Pancreas (tissue), 10 donors: ENCODE measurements at places on chromosomes 3 and 15. TPM values are rescaled to one million over a fixed set of nuclear protein-coding genes. Genes with fewer than 3 reads are reported as not detected.

DNA sequence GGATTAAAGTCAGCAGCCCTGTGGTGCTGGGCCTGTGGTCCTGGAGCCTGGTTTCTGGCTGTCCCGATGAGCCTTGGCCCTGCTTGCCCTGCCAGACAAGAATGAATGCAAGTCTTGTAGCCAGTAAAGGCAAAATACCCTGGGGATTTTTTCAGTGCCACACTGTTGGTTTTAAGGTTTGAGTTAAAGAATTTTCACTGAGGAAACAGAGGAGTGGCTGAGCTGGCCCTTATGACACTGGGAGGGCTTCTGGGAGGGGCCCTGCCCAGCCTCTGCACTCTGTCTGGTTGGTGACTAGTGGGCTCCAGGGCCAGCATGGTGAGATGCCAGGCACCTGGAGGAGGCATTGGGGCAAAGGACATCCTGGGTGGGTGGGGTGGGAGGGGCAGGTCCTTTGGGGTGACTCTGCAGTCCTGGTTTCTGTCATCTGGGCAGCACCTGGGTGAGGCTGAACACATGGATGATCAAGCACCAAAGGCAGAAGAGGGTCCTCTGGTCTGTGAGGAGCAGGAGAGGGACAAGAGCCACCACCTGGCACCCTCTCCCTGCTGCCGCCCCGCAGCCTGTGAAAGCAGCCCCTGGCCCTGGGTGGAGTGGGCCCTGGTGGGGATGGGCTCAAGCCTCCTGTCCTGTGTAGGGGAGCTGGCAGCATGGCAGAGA lies 12.5 kb upstream of the PLA2G4E start:
- H3K4me3 ChIP-seq, result no peak overlapping the region
- no peaks in the 10 kb centered on the region for H3K4me1 ChIP-seq
- DNase-seq, result no peak
- H3K36me3 ChIP-seq, result no peaks in the 10 kb centered on the region
- H3K27me3 ChIP-seq, result no peaks in the 10 kb centered on the region

Gene IL5RA
- total RNA-seq, result not detected

DNA sequence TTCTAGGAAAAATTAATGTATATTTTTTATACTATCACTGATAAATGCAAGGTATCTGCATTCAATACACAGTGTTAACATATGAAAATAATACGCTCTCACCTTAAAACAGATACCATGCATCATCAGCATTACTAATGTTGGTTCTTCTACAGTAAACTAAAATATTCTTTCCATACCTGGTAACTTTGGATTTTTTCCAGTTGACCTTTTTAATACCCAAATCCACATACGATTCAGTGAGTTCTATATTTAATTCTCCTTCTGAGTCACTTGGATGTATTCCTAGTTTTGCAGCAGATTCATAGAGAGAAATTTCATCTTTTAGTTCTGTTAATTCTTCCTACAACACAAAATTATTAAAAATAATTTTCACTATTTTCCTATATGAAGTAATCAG lies 29.9 kb downstream of the CEP152 start:
- no peaks in the 10 kb centered on the region for H3K27me3 ChIP-seq
- no peak for DNase-seq
- H3K4me3 ChIP-seq, result no peak overlapping the region
- peaks cover 7% of the 10 kb centered on the region for H3K4me1 ChIP-seq

Gene CTXN2
- not detected for total RNA-seq

DNA sequence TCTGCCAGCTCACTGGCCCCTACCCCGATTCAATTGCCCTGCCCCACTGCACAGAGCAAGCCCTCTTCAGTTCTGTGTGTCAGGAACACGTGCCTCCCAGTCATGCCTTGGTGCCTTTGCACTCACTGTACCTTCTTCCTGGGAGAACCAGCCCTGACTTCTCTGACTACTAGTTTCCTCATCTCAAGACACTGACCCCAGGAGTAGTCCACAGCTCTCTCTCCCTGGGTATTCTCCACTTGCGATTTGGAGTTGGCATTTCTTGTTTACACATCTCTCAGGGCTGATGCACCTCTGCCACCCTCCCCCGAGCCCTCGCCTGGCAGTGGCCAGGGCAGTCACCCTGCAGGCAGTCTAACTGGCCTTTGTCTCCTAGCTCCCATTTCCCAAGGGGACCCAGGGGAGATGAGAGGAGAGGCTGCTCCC lies 5.7 kb downstream of the CISH start:
- peaks cover 60% of the 10 kb centered on the region for H3K4me1 ChIP-seq
- no peak for DNase-seq
- no peaks in the 10 kb centered on the region for H3K27me3 ChIP-seq
- H3K36me3 ChIP-seq, result no peaks in the 10 kb centered on the region
- H3K27ac ChIP-seq, result peak overlapping the region; percentile 82
- H3K4me3 ChIP-seq, result no peak overlapping the region

DNA sequence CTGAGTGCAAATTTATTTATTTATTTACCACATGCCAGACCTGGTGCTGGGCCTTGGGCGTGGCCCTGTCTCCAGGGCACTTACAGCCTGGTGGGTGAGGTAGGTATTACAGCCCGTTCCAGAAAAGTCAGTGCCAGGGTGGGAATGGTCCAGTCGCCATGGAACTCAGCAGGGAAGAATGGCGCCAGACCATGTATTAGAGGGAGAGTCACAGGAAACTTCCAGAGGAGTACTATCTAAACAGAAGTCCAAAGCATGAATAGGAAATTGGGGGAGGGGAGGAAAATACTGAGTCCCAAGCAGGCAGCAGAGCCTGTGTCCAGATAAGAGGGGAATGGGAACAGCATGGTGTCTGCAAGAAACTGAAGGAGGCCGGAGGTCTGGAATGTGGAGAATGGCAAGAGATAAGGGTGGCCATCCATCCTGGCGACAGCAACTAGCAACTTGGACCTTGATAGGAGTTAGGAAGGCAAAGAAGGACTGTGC lies 27.0 kb downstream of the SH3BP5 start:
- no peaks in the 10 kb centered on the region for H3K36me3 ChIP-seq
- no peaks in the 10 kb centered on the region for H3K27me3 ChIP-seq
- H3K4me3 ChIP-seq, result no peak overlapping the region
- H3K27ac ChIP-seq, result no peak overlapping the region

Gene KY
- 0.19 TPM for total RNA-seq

DNA sequence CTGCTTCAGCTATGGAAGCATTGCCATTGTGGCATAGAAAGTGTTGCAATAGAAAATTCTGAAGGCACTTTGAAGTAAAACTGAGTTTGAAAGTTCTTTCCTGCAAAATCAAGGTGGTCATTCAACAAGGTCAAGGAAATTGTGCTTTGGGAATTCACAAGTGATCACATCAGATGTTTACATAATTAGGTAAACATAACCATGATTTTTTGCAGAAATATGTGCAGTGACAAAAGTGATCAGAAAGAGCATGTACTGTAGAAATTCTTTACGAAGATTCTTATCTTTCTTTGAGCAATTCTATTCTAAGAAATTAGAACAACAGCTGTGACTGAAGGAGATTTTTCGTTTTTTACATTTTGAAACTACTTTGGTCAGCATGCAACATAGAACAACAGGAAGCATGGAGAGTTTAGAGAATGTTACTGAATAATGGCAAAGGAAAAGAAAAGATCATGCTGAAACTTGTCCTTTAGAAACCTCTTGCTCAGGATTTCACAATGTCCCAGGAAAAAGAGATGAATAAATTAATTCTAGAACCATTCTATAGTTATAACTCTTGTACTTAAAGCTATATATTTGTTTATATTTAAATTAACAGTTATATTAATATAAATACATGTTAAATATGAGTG lies 643.4 kb upstream of the ARPP21 start:
- no peak for DNase-seq
- no peaks in the 10 kb centered on the region for H3K27me3 ChIP-seq
- H3K4me3 ChIP-seq, result no peak overlapping the region
- H3K4me1 ChIP-seq, result no peaks in the 10 kb centered on the region
- H3K27ac ChIP-seq, result no peak overlapping the region
